NCI-H1694 treated with DMSO at 0.1 percent for 48 hours (cell line): ENCODE measurements at places on chromosomes 6 and 20.

GRCh38 chr20:25865715-25866656 is 169.3 kb upstream of the ZNF337 start:
- DNase-seq: no peak

DNA sequence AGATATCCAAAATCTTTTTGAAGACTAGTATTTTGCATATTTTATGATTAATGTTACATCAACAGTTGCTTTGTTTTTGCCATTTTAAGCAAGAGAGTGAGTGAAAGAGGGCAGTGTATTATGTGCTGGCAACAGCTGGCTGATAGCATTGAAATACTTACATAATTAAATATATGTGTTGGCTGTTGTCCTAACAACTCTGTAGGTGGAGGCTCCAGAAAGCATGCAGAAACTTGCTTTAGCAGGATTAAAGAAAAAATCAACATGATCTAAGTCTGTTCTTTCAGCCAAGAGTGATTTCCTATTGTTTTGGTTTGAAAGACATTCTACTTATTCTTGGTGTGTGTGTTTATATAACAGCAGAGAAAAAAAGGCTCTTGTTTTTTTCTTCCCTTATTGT is 127.5 kb downstream of the CDKAL1 start:
- DNase-seq: peak; percentile 76

- DNase-seq: no peak
Observed at GRCh38 chr20:1266167-1266973, at the start of gene SNPH. TSS of gene SNPH (plus strand) at chr20:1266294. CDS start at chr20:1296240, 29,946 bp downstream.

DNA sequence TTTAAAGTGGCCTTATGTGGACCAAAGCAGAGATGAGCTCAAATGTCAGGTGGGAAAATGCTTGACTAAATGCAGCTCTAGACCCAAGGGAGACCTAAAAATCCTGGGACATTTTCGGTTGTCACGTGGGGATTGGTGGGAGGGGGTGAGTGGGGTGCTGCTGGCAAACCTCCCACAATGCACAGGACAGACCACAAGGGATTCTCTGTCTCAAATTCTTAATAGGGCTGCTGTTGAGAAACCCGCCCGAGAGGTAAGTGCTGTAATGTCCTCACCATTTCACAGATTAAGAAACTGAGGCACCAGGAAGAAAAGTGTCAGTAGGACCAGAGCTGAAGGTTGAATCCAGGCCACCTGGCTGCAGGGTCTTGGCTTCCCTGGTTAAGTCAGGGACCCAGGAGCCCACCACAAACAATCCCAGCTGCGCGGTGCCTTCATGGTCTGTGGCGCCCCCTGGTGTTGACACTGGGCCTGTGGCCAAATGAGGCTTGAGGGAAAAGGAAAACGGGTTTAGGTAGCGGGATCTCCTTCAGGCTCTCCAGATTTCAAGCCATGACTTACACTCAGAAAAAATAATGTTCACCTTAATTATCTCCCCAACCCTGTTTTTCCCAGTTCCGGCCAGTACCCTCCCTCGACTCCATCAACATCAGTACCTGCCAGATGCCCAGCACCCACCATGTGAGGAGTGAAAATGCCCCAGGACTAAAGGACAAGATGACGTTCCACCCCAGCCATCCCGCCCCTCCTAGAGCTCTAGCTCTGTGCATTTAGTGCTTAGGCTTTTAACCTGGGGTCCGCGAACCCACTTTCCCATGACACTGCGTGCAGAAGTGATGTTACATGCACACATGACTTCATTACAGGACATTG is 7.2 kb downstream of the HLA-G start:
- peak; percentile 1 for DNase-seq

DNA sequence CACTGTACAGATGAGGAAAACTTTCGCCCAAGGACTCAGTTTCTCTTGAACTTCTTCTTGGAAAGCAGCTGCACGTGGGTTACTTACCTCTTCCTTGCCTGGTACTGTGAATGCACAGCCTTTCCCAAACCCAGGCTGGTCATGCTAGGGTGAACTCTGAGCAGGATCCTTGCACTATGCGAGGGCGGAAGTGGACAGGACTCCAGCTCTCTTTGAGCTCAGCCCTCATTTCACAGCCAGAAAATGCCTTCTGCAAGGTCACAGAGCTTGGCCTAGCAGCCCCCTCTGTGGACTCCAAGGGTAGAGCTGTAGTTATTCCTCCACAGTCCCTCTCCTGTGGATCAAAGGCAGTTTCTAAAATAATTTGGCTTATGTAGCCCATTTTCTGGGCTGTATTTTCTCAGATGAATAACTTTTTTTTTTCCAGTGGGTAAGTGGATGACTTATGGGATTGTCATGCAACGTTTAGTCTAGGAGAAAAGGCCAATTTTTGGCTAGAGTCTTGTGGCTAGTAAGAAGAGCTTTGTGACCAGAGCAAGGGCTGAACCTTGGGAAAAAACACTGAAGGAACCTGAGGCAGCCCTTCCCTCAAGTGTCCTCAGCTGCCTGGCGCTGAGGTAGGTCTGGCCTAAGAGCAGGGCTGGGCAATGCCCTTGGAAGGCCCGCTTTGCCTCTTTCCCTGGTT is 172.7 kb downstream of the SCP2D1 start:
- DNase-seq: no peak

GRCh38 chr6:119314885-119315272 is 34.7 kb downstream of the MAN1A1 start:
- DNase-seq: no peak

GRCh38 chr6:93927731-93928130 is 508.4 kb upstream of the EPHA7 start:
- DNase-seq: no peak

DNA sequence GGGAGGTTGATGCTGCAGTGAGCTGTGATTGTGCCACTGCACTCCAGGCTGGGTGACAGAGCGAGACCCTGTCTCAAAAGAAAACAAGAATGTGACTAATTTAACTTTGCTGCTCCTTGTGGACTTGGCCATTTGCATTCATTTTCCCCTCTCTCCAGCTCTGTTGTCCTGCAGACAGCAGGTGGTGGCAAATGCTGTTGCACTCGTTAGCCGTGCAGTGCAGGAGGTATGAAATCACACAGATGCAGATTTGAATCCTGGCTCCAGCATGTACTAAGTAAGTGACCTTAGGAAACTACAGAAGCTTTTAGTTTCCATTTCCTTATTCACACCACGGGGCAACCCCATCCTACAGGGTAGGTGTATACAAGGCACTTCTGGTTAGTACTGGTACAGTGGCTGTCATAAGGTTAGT is 9.6 kb upstream of the BEND3 start:
- no peak for DNase-seq

GRCh38 chr20:655726-656624 is 3.0 kb upstream of the SRXN1 start:
- no peak for DNase-seq

DNA sequence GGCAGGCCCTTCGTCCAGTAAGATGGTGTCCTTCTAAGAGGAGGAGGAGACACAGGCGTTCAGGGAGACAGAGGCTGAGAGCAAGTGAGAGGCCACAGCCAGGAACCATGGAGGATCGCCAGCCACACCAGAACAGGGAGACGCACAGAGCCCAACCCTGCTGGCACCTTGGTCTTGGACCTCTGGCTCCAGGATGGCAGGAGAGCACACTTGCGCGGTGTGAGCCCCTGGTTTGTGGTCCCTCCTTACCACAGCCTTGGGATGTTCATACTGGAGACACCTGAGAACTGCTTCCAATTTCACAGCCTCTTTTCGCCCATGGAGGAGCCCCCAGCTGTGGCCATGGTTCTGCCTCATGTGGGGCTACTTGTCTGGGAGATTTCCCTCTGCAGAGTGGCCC is 222.4 kb downstream of the DLL1 start:
- no peak for DNase-seq

- peak; percentile 68 for DNase-seq
Observed at GRCh38 chr6:32885698-32886286, 31.8 kb downstream of the PSMB9 start.

DNA sequence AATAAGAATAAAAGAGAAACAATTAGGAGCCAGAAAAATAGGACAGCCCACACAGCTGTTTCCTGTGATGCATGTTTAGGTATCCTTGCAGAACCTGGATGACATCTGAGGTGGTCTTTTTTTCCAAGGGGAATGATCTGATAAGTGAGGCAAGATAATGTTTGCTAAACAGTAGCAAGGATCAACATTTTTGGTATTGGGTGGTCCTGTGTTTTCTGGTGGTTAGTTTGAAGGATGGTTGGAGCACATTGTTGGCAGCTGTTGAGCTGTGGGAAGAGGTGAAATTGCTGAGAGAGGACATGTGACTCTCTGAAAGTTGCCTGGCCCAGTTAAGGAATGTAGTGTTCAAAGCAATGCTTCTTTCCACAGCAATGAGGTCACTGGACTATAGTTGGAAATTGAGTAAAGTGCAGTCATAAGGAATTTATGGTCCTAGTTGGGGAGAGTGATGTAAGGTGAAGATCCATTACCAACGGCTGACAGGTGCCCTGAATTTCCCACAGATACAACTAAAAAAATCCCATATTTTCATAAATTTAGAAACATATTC is 270.2 kb upstream of the IMPG1 start:
- DNase-seq: no peak

DNA sequence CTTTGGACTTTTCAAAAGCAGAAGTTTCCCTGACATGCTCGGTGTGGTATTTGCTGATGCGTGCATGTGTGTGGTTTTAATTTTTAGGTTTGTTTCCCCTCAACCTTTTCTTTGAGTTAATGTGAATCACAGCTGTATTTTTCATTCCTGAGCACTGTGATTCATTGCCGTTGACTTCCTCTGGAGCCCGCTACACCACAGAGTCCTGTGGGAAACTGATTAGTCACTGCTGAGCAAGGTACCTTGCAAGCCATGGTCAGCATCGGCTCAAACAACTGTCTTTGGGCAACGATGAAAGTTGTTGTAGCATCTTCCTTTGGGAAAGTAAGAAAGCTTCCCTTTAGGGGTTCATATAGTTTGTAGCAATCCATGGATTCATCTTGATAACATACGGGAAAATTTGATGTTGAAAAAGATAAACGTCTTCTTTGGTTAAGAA is 57.5 kb downstream of the RIN2 start:
- no peak for DNase-seq
